ENCODE measurements at places on chromosomes 3 and 15.

GRCh38 chr3:108085370-108085769, 5.5 kb downstream of the CD47 start:
- DNase-seq = no peak

- DNase-seq = no peak
Measured at GRCh38 chr3:183583331-183584245, 28.1 kb upstream of the KLHL6 start.

DNA sequence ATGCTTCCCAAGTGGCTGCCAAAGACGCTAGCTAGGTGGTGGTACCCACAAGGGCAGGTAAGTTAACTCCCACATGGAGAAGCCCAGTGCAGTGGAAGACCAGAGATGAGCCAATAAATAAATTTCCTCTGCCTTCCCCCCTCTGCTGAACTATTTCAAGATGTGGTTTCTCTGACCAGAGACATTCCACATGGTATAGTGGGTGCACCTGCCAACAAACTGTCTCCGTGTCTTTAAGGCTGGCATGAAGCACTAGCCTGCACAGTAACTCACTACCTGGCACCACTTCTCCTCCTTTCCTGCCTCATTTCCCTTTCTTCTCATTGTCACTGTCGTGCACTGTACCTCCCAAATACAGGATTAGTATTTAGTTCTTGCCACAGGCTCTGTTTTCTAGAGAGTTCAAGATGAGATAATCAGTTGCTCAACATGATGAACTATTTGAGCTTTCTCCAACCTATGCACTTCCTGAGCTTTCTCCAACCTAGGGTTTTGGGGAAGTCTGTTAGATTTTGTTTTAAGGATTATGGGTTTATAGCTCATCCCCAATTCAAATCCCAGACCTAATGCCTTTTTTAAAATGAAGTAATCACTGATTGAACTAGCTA, 8.4 kb upstream of the CRTAP start:
- no peak for DNase-seq

DNA sequence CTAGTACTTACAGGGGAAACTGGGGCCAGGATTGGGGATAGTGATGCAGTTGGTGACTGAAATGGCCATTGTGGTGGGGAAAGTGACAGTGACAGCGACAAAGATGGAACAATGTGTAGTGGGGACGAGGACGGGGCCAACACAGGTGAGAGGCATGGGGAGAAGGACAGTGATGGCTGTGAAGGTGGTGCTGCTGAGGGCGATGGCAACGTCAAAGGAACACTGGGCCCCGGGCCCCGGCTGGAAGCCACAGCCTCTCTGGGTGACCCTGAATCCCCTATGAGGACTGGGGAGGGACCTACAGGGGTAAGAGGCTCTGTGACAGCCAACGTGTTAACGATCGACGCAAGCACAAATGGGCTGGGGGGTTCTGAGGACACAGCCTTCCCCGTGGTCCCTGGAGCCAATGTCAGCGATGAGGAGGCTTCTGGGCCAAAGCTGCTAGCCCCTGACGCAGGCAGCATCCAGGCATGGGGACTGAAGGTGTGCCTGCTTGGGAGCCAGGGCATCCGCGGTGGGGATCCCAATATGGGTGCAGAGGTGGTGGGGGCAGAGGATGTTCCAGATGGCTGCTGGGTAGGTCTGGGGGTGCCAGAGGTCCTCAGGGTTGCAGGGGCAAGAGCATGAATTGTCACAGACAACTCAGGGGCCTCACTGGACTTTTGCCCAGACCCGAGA, 25.2 kb upstream of the GOLGA6C start:
- DNase-seq = no peak

GRCh38 chr3:134567605-134568004, 81.7 kb downstream of the CEP63 start:
- no peak for DNase-seq

DNA sequence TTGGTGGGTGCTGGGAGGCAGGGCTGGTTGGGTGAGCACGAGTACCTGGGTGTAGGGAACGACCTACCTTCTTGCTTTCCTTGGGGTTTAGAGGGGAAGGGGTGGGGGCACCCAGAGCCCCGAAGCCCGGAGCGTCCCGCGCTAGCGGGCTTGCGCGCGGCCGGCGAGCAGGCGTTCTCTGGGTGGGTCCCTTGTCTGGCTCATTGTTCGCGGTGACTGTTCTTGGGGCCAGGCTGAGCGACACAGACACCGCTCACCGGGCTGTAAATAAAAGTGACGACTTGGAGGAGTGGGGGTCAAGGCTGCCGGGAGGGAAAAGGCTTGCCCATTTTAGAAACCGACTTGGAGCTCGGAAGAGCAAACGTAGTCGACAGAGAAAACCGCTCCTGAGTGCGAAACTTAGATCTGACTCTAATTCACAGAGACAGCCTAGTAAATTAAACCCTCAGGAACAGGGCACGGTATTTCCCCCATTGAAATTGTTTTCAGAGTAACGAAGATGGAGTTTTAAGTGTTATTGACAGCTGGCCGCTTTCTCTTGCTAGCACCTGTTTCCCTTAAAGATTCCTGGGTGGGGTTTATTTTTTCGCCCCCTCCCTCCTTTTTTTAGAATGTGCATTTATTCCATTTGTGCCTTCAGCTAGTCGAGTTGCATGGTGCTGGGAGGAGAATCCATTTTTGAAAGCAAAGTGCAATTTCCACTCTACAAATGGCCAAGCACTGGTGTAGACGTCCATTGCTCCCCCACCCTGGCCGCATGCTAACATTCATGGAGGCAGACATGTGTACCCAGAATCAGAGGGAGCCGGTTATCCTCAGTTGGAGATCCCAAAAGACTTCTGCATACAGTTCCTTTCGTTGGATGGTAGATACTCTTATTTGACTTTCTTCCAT, 532.1 kb upstream of the SEMA6D start:
- no peak for DNase-seq

Measured in stimulated activated CD8-positive, alpha-beta memory T cell treated with anti-CD3 and anti-CD28 coated beads, Interleukin-7, amount 100 ng/mL, for 48 hours (primary cell).